Adrenal gland (tissue), 19 donors: ENCODE measurements at places on chromosomes 12 and 14. TPM values are rescaled to one million over a fixed set of nuclear protein-coding genes. Genes with fewer than 3 reads are reported as not detected.
A peak's percentile ranks its signal among the peaks of the same experiment; 100 is the strongest.

Gene IL31
- not detected for total RNA-seq

Gene TAS2R42
- total RNA-seq = not detected

Gene AKAP6
- 24.7 TPM for total RNA-seq

Gene HCAR1
- total RNA-seq = not detected

Gene CDKN3
- total RNA-seq = 0.97 TPM

Gene GPX2
- not detected for total RNA-seq

Gene ADCY6
- total RNA-seq = 26.5 TPM

Gene SIX6
- total RNA-seq = not detected

Gene NFATC4
- 38.2 TPM for total RNA-seq

Gene C12orf42
- total RNA-seq = not detected

Gene SERPINA10
- total RNA-seq = not detected

- no peak for DNase-seq
These were observed 18.2 kb downstream of the CINP start for GRCh38 chr14:102344485-102344884.

GRCh38 chr14:86521031-86521730 lies 991.2 kb downstream of the FLRT2 start:
- no peak for DNase-seq

GRCh38 chr12:71731439-71732356 lies 23.0 kb upstream of the RAB21 start:
- no peak for DNase-seq

DNA sequence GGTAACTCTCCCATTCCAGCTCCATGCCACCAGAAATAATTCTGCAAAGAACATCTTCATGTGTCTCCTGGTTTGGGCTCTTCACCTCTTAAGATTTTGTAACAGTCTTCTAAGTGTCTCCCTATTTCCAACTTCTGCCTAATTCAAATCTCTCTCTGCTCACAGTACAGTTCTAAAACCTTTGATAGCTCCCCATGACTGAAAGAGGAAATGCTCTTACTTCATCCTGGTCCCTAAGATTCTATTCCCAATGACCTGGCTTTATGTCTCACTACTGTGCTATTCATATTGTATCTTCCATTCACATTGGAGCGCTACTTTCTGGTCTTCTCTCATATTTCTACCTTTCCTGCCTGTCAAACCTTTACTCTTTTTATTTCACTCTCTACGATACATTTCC lies 1.6 kb downstream of the AMN1 start:
- no peak for DNase-seq

- peak; percentile 59 for DNase-seq
These were observed 114.8 kb downstream of the PLXNC1 start for GRCh38 chr12:94263011-94263811.

- DNase-seq = no peak
These were observed 129.2 kb upstream of the USP15 start for GRCh38 chr12:62130834-62131552.

- DNase-seq = no peak
These were observed 435.4 kb upstream of the STXBP6 start for GRCh38 chr14:25485381-25485780.

GRCh38 chr12:50121641-50122040 lies 9.6 kb downstream of the COX14 start:
- no peak for DNase-seq

DNA sequence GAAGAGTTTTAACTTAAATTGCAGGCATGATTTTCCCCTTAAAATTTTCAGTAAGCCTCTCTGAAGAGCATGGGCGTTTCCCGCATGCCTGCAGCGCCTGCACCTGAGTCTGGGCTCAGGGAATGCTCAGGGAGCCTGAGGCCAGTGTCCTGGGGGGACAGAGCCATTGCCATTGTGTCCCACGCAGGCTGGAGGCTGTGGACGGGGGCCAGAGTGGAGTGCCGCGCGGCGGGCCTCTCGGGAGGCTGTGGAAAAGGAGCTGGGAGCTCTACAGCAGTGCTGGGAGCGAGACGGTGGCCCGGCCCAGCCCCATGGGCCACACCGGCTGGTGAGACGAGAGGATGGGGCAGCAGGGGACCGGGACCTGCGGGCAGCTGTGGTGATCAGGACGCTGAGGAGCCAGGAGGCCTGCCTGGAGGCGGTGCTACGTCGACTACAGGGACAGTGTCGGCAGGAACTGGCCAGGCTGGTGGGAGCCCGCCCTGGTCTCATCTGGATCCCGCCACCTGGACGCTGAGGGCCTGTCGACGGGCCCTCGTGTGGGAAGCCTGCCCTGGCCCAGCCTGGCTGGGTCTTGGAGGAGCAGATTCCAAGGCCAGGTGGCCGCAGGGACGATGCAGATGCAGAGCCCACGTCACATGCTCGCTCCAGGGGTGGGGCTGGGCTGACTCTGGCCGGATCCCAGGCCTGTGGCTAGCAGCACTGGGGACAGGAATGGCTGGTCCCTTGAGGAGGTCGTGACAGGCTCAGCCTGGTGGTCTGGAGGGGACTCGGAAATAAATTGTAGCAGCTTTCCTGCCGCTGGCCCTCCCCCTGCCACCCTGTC lies 7.6 kb downstream of the TEDC1 start:
- no peak for DNase-seq

- DNase-seq = no peak
These were observed 338.4 kb downstream of the RAD51B start for GRCh38 chr14:68157971-68158371.

- DNase-seq = no peak
These were observed 46.8 kb upstream of the CISTR start for GRCh38 chr12:53798575-53798974.

DNA sequence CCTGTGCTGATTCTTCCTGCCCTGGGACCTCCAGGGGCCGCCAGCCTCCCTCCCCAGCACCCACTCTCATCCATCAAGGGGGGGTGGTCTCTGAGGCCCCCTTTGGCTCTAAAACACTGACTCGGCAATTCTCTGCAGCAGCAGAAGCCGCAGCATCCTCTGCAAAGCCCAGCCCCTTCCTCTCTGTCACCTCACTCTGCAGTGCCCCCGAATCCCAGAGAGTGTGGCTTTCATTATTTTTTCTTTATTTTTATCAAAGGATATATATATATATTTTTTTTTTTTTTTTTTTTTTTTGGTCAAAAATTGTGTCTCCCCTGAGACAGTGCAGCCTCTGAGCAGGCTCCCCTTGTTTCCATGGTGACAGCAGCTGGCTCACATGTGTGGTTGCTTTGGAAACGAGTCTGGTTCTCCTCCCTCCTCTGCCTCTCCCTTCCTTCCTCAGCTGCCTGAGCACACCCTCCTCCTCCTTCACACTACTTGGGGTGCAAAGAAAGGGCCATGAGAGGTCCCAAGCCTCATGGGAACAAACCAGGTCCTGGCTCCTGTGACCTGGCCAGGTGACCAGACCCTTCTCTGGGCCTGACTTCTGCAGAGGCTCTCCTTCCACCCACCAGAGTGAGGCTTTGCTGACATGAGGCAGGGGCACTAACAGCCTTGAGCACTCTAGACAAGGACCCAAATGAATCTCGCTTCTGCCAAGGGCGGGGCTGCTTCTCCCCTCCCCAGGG lies 100.5 kb downstream of the LRRC74A start:
- peak; percentile 87 for DNase-seq

- DNase-seq = no peak
These were observed 111.3 kb downstream of the FOXG1 start for GRCh38 chr14:28877923-28878322.

GRCh38 chr12:131723532-131723931 lies 12.6 kb downstream of the SFSWAP start:
- DNase-seq = no peak

GRCh38 chr14:92105893-92106142 lies 564 bp downstream of the ATXN3 start:
- DNase-seq = peak; percentile 64

GRCh38 chr12:108342985-108343384 lies 3.9 kb upstream of the CMKLR1 start:
- no peak for DNase-seq

GRCh38 chr12:65199604-65200003 lies 30.2 kb downstream of the LEMD3 start:
- DNase-seq = no peak

GRCh38 chr14:67944605-67945004 lies 125.0 kb downstream of the RAD51B start:
- no peak for DNase-seq

DNA sequence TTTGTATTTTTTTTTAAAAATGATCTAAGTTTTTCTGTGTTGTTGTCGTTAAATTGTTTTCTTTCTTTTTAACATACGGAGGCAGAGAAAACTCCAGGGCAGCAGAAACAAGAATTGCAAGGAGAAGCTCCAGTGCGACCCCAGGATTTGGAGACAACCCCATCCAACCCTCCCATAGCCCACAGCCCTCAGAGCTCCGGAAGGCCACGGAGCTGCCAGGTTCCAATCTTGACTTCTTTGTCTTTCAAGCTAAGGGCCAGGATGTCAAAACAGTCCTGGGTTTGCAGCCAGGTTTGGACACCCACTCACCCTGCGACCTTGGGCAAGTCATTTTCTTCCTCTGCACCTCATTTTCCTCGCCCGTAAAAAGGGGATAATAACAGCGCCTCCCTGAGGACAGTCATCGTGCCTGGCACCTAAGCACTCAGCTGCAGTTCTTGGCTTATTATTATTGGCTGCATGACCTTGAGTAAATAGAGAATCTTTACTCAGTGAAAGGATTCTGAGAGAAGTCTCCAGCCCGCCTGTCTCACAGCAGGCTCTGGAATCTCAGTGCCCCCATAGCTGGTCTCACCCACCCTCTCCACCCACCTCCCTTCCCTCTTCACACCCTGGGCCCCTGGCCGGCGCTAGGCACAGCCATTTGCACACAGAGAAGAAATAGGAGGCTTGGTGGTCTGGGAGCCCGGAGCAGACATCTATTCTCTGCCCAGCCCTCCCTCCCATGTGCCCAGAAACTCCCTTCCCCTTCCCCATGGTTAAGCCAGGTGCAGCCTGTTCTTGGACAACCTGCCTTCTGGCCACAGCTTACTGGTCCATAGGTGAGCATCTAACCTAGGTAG lies 79.4 kb upstream of the BCL11B start:
- DNase-seq = no peak

DNA sequence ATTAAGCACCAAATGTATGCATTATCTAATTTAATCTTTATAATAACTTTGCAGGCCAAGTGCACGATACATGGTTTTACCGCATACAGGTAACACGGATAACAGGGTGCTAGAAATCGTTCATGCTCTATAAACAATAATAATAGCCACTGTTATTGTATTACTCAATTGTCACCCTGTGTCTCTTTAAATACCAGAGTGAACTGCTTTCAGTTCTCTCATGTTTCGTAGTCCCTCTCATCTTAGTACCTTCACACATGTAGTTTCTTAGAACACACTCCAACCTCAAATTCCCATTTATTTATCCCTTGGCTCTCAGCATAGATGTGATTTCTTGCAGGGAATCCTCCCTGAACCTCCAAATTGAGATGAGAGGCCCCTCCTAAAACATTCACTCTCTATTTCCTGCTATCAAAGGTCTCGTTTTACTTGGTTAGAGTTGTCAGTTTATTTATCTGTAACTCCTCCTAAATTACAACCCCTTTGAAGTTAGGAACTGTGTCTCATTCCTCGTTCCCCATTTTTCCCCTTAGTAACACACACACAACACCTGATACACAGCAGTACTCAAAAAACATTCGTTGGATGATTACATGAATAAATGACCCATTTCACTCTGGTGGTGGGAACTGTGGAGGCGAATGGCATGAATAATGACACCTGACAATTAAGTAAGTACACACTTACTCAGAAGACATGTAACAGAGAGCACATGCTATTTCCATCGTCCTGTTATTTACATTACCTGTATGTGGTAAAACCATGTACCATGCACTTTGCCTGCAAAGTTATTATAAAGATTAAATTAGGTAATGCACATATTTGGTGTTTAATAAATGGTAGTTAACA lies 134.6 kb downstream of the BTG1 start:
- no peak for DNase-seq

DNA sequence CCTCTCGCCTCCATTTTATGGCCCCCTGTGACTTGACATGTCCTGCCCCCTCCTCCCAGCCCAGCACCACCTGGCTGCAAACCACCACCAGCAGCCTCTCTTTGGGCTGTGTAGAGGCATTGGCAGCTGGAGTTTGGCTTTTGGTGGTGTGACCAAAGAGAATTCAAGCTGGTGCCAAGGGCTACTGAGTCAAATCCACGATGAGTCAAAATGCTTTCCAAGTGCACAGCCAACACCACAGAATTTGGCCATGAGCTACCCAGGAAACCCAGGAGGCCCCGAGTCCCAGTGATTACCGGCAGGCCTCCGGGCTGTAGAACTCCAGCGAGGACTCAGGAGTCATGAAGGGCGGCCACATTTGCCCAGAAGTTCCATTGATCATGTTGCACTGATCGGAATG lies 53.8 kb downstream of the SCARB1 start:
- DNase-seq = no peak

DNA sequence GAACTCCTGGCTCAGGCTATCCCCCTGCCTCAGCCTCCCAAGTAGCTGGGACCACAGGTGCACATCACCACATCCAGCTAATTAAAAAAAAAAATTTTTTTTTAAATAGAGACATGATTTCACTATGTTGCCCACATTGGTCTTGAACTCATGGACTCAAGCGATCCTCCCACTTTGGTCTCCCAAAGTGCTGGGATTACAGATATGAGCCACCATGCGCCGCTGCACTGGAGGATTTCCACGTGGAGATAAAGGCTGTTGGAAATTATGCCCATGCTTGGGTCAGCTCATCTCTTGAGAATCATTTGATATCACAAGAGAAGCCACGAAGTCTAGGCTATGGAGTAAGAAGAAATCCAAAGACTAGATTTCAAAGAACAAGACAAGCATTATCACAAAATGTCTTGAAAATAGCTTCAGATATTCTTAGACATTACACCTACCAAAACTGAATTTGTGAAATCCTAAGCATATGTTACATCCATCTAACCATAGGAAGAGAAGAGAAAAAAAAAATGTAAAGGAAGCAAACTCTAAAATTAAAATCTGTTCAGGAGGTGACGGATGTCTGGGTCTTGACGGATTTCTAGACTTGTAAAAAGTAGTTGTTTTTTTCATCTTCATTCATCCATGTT lies 99.1 kb downstream of the PTPN11 start:
- DNase-seq = no peak

DNA sequence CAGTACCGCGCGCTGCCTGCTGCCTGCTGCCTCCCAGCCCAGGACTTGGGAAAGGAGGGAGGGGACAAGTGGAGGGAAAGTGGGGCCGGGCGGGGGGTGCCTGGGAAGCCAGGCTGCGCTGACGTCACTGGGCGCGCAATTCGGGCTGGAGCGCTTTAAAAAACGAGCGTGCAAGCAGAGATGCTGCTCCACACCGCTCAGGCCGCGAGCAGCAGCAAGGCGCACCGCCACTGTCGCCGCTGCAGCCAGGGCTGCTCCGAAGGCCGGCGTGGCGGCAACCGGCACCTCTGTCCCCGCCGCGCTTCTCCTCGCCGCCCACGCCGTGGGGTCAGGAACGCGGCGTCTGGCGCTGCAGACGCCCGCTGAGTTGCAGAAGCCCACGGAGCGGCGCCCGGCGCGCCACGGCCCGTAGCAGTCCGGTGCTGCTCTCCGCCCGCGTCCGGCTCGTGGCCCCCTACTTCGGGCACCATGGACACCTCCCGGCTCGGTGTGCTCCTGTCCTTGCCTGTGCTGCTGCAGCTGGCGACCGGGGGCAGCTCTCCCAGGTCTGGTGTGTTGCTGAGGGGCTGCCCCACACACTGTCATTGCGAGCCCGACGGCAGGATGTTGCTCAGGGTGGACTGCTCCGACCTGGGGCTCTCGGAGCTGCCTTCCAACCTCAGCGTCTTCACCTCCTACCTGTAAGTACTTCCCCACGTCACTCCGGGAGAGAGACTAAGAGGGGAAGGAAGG lies at the start of gene LGR5:
Gene LGR5, plus strand, starts transcription at position 186 of the 732 bp plus-strand sequence. Its CDS starts 283 bp downstream, at position 469.
- DNase-seq = peak; percentile 70
